CD4-positive, alpha-beta T cell treated with Interleukin-6 for 4 hours (primary cell): ENCODE measurements at places on chromosomes 3 and 15.

GRCh38 chr15:91140601-91141000 is 40.5 kb downstream of the SV2B start:
- DNase-seq, result no peak

- no peak for DNase-seq
These were observed 213.0 kb upstream of the ROBO2 start for GRCh38 chr3:76826861-76827260.

GRCh38 chr3:48356419-48356818 is 15.6 kb upstream of the FBXW12 start:
- DNase-seq, result no peak

DNA sequence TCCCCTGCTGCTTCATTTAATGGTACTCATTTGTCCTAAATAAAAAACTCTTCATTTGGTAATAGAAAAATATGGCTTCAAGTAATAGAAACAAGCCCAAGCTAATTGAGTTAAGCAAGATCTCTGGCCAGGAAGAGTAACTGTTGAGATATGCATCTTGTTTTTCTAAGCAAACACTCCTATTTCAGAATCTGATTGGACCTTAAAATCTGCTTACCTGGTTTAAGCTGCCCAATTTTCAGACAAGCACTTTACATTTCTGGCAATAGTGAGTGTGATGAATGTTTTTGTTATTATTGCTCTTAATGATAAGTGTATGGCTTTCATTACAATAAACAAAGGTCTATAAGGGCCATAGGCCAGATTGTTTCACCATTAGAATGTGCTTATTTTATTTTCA is 86.2 kb downstream of the CMSS1 start:
- DNase-seq, result no peak

GRCh38 chr3:123758081-123758564 is 126.0 kb downstream of the MYLK start:
- no peak for DNase-seq

DNA sequence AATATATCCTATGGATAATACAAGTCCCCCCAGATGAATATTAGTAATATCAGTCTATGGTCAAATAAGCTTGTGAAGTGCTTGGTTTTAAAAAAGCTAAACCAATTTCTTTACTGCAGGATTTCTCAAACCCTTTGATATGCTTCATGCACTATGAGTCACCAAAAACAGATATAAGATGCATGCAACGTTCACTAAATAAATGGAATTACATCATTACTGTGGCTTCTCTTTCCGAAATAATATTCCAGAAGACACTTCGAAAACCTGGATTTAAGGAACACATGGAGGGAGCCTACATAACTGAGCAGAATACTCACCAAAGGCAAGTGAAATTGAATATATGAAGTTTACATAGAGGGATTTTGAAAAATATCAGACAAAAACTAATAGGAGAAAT is 126.3 kb upstream of the ABI3BP start:
- DNase-seq, result no peak

- DNase-seq, result no peak
These were observed 2.1 kb downstream of the CCDC51 start for GRCh38 chr3:48437812-48438211.

DNA sequence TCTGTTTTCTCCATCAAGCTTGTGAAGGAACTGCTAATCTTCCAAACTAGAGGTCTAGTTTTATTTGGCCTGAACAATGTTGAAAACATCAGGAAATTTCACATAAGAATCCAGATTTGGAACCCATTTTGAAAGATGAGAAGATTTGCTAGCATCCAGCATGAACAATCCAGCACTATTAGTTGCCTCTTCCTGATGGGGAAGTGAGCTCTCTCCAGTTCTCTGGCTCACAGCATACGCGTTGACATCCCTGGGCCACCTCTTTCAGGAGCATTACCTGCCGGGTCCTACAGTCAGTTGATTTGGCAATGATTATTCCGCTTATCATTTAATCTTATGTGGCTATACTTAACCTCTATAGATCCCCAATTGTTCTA is 10.9 kb downstream of the GPR87 start:
- no peak for DNase-seq

GRCh38 chr15:27059610-27060202 is 88.7 kb downstream of the GABRG3 start:
- DNase-seq, result no peak

DNA sequence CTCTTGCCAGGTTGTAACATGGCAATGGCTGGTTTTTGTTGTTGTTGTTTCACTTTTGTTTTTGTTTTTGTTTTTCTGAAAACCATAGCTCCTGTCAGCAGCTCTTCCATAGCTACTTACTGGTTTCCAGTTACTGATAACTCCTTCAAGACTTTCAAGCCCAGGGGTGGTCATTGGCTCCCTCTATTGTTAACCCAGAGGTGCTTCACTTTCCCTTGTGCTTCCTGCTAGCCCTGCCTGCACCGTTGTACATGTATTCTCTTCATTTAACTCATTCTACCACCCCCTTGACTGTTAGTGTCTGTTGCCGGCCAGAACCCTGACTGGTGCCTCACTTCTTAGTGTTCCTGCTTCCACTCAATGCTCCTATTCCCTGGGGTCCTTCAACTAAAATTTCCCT is 4.2 kb upstream of the TRAT1 start:
- DNase-seq, result peak; percentile 75

DNA sequence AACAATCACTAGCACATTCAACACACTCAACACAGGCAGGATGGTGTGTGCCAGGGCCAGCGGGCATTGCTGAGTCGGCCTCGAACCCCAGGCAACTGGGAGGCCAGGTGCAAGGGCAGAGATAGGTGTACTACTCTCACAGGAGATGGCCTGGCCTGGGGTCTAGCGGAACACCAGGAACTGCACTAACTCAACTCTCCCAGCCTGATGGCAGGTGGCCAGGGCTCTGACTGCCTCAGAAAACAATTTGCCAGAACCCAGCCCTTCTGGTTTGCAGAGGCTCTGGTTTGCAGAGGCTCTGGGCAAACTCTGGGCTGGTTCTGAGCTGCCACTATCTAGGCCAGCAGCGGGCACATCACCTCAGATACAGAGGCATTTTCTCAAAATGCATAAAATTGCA is 229.2 kb upstream of the CHRNA7 start:
- no peak for DNase-seq

DNA sequence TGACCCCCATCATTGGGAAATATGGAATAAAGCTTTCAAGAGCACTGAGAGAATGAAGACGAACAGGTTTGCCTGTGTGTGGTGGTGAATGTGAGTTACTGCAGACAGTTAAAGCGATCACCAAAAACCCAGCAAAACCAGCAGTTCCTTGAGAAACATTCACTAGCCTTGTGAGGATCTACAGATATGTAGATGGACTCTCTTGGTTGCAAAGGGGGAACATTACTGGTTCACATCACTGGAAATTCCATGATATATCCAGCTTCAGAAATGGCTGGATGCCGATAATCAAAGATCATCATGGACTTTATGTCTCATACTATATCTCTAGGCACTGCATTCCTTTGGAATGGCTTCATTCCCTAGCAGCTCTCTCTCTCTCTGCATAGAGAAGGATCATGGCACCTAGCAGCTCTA is 10.2 kb upstream of the HERC1 start:
- DNase-seq, result no peak

DNA sequence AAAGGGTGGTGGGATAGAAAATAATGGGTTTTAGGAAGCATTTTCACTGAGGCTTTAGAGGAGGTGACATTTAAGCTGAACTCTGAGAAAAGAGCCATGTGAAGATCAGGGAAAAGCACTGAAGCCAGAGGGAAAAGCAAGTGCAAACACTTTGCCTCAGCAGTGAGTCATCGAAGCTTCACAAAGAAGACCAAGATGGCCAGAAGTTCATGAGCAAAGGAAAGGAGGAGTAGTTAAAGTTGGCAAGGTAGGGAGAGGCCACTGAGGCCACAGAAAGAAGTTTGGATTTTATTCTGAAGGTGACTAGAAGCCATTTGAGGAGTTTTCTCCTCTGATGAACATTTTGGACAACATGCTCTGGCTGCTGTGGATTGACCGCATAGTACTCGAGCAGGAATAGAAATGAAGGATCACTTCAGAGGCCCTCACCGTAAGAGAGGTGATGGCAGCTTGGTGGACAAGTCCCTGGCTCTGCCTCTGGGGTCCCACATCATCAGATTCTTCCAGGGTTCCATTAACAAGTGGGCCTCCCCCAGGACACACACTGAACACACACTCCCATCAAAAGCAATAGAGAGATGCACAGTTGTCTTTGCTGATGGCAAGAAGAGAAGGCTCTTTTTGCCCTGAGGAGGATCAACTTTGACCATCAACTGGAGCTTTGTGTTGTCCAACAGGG is 75.5 kb downstream of the TOP2B start:
- DNase-seq, result no peak

- DNase-seq, result no peak
These were observed 10.4 kb downstream of the PLA2G4E start for GRCh38 chr15:42010434-42010833.

DNA sequence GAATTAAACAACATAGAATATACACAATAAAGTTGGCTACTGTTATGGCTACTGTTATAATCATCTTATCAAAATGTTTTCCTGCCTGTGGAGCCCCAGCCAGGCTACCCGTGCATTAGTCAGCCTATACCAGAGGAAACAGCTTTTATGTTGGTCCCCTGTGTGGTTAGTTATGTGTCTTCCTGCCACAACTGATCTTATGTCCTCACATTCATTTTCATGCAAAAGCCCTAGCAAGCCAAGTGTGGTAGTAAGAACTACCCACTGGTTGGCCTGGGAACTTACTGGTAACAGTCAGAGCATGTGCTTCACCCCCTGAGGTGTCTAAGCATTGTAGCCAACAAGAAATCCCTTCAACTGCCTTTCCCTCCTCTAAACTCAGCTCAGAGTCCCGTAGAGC is 21.8 kb downstream of the MGLL start:
- no peak for DNase-seq

DNA sequence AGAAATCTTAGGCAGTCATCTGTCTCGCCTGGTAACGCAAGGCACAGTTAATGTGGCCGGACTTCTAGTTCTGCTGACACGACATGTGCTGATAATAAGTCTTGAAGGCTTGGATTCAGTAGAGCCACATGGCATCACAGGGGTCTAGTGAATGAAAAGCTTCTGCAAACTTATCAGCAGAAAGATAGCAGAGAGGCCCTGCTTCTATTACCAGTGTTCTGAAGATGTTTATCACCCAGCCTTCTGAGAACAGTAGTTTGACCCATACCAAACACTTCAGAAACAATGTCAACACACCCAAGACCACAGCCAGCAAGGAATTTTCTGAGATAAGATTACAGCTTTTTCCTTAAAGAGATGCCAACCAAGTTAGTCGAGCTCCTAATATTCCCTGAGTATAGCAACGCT is 102.7 kb upstream of the UMPS start:
- DNase-seq, result no peak

DNA sequence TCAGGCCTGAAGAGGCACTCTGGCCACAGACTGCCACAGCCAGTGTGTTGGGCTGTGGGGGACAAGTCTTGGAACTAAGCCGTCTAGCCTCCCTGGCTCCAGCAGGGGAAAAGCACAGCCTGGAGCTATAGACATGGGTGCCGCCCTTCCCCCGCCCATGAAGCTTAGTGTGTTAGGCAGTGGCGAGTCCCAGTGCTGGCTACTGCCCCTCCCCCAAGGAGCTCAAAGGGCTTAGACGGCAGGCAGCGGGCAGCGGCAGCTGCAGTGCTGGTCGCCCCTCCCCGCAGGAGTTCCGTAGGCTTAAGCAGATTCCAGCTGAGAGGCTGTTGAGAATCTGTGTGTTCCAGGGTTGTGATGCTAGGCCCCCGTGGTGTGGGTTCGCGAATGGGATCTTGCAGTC is 135.8 kb upstream of the RORA start:
- DNase-seq, result no peak

DNA sequence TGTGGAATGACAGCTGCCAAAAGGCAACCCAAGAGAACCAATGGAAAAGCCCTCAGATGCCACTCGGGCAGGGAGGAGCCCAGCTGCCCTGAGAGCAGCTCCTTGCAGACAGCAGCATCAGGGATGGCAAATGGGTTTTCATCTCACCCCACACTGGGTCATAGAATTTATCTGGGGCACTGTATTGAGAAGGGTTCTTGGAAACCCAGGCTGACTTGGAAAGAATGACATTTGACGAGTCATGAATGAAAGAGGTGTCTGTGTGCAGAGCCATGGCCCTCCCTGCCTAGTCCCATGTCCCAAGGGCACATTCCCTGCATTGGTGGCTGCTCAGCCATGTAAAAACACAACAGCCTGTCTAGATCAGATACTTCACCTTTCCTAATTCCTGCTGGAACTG is 157.9 kb upstream of the BHLHE40 start:
- DNase-seq, result no peak

- no peak for DNase-seq
These were observed 8.9 kb upstream of the HAPLN3 start for GRCh38 chr15:88904257-88904623.

DNA sequence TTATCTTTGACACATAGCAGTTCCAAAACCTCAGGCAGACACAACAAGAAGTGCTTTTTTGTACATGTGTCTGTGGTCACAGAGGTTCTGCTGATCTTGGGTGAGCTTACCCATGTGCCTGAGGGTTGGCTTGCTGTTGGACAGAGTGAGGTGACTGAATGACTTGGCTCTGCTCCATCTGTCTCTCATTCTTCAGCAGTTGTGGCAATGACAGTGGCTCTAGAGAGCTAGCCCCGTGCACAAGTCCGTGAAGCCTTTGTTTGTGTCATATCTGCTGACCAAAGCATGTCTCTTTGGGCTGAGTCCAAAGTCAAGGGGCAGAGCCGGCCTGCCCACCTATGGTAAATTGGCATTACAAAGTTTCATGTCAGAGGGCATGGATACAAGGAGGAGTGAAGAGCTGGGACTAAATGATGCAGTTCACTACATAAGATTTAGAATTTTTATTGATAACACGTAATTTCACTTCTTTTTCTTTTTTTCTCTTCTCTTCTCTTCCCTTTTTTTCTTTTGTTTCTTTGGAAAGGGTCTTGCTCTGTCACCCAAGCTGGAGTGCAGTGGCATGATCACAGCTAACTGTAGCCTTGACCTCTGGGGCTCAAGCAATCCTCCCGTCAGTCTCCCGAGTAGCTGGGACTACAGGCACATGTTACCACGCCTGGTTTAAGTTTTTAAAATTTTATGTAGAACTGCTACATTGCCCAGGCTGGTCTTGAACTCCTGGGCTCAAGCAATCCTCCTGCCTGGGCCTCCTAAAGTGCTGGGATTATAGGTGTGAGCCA is 77.9 kb downstream of the ITPR1 start:
- no peak for DNase-seq

DNA sequence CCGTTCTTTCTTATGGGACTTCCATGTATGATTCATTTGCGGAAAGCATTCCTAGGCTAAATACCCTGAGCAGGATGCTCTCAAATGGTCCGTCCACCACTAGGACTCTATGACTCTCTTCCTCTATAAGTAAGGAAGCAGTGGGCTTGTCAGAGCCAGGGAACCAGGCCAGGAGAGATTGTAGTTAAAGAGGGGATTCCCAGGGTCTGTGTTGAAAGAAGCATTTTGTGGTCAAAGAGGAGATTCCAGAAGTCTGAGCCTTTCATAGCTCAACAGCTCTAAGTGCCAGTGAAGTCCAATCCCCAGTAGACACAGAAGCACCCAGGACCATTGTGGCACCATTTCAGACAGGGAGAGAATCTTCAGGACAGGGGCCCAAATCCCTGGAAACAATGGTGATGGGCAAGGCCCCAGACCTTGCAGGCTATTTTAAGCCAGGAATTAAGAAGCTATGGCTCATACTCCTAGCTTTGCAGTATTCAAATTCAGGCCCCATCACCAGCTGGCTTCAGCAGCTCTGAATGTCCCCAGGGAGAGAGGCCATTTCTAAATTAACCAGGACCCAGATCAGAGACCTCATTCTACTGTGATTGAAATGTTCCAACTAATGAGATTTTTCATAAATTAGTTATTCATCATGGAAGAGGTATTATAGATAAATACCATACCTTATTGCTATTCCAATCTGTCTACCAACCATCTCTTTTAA is 81.7 kb downstream of the CD47 start:
- DNase-seq, result no peak
